ENCODE measurements at places on chromosomes 3 and 15. TPM values are rescaled to one million over a fixed set of nuclear protein-coding genes. Genes with fewer than 3 reads are reported as not detected.
A peak's percentile ranks its signal among the peaks of the same experiment; 100 is the strongest.

The TCF12 gene
- 54.9 TPM for total RNA-seq

The SGO1 gene
- 0.20 TPM for total RNA-seq

The C3orf18 gene
- 43.0 TPM for total RNA-seq

The SLC28A1 gene
- total RNA-seq = not detected

The AHSG gene
- total RNA-seq = 0.20 TPM

The GOLGA6L4 gene
- total RNA-seq = 1.3 TPM

The ALPK3 gene
- 95.2 TPM for total RNA-seq

The CFAP91 gene
- total RNA-seq = 1.0 TPM

The MYH15 gene
- total RNA-seq = 0.22 TPM

The ALG1L2 gene
- not detected for total RNA-seq

The ATP2B2 gene
- 0.14 TPM for total RNA-seq

The TBL1XR1 gene
- total RNA-seq = 141 TPM

DNA sequence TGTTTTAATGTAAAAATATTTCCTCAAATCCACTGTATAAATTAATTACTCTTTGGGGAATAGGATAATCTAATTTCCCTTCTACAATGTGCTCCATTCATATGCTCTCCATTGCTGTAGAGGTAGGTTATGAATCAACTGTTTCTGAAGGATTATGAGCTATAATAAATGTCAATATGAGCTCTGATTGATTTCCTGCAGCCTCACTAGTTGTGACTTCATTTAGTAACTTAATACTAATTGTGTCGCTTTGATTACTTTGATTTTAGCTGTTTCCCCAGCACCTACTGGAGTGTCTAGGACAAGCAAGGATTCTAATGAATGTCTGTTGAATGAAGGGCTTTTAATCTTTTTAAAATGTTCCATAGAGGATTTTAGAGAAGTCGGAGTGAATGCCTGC lies 236.8 kb upstream of the NR2E3 start:
- DNase-seq = no peak

- DNase-seq = no peak
These were observed 106.5 kb downstream of the P3H2 start for GRCh38 chr3:190013943-190014924.

GRCh38 chr3:61417352-61417751 lies 144.0 kb upstream of the PTPRG start:
- no peak for DNase-seq

DNA sequence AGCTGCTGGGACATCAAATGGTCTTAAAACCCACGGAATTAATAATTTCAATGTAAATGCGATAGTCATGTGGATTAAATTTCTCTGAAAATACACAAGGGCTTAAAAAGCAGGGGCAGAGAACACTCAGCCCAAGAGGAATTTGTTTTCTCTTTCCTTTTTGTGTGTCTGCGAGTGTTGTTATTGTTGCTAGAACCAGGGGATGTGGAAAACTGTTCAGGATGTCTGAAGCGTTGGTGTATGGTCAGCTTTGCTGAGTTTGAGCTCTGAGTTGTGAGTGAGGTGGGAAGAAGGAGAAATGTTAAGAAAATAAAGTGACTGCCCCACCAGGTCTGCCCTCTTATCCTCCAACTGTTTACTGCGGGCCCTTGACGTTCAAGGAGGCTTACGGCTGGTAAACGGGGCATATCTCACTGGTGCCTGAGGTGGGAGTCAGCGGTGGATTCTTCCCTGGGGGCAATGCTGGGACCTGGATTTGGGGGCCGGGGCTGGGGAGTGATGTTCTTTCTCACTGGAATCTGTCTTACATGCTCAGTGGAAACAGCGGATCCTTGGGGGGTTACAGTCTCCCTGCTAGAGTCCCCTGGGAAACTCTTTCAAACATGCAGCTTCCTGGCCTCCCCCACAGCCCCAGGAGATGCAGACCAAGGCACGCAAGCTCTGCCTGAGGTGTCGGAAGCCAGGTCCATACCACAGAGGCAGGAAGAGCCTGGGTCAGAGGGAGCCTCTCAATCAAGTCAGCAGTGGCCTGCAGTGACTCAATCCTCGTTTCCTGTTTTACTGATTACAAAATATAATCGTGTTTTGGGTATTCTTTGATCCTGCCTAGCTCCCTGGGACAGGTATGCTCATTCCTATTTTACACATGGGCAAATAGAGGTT lies 41.8 kb downstream of the ITGA11 start:
- DNase-seq = no peak

DNA sequence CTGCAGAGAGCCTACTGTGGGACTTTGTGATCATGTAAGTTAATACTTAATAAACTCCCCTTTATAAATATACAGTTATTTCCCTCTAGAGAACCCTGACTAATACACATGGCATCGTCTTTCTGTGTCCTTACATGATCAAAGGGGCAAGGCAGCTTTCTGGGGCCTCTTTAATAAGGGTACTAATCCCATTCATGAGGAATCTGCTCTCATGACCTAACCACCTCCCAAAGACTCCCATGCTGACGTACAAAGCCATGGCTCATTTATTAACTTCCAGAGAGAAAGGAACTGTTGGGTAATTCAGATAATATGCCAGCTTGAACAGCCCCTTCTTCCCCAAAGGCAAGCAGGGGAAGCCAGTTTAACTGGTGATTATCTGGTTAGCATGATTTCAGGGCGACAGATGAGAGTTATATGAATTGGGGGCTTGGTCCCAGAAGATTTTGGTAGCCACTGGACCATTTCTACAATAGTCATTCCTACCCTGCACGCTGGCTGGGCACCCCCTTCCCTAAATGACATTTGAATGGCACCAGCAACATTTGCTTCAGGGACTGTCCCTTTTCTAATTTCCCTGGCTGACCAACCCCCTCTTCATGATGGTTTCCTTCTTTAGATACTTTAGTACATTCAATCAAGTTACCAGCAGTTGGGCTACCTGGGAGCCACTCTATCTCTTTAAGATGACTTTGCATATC lies 83.6 kb upstream of the C3orf80 start:
- no peak for DNase-seq

DNA sequence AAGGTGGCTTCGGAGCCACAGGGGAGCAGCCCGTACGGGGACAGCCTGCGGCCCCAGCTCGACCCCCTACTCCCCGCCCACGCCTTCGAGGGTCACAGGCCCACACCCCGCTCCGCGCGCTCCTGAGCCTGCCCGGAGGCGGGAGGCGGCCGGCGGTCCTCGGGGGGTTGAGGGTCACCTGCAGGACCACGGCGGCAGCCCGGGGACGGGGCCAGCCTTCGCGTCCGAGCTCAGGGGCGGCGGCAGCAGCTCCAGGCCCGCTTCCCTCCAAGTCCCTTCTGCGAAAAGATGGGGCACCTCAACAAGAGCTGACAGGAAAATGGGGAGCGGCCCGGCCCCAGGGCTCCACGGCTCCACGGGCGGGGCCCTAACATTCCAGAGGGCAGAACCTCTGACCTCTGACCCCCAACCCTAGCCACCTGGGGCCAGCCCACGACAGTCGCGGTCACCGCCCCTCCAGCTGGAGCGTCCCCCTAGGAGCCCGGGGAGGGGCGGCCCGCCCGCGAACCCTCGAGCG lies 428 bp downstream of the LYSMD4 start:
- peak; percentile 81 for DNase-seq

DNA sequence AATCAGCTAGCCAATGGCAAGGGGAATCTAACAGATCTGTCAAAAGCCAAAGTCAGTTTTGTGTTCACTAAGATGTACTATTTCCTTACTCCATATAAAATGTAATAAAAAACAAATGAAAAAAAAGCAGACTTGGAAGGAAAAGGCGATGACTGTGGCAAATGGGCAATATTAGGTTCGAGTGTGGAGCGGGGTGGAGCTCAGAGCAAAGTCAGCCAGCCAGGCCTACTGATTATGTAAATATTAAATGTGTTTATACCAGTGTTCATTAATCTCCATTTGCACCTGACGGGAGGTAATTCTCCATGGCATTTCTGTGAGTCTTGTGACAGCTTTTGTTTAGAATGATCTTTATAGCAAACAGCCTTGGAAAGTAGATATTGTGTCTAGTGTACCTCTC lies 96.2 kb upstream of the KCNMB2 start:
- no peak for DNase-seq

- peak; percentile 80 for DNase-seq
These were observed 11.0 kb downstream of the ETV5 start for GRCh38 chr3:186097663-186098451.

DNA sequence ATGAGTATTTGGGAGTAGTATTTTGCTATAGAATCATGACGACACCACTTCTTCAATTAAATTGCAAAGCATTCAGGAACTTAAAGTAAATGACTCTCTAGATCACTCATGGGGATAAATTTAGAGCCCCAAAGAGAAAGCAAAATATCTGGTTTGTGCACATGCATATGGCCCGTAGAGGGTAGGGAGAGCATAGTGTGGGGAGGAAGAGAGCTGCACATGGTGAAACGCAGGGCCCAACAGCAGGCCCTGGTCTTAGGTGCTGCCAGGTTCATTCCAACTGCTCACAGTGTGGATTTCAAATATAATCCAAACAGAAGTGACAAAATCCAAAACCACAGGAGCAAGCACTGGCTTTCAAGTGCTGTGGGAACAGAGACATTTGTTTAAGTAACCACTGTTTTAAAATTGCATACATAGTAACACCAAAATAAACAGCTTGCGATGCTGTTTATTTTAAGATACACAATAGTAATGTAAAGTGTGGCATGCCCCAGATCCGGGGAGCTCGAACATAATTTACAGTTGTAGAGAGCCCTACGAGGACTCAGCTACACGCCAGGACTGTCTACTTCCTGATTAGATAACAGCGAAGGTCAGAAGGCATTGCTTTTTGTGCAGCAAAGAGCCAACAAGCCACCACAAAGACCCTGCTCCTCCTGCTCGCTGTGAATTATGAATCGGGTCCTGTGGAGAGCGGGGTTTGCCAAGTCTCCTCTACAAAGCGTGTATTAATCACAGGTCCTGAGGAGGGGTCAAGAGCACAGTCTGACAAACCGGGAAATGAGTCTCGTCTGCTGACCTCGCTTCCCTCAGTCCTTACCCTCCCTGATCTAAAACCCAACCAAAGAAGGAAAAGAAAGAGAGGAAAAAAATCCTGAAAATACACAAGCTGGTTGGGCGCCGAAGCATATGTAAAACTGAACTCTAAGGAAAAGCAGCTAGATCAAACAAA lies 80.6 kb downstream of the MEIS2 start:
- no peak for DNase-seq

DNA sequence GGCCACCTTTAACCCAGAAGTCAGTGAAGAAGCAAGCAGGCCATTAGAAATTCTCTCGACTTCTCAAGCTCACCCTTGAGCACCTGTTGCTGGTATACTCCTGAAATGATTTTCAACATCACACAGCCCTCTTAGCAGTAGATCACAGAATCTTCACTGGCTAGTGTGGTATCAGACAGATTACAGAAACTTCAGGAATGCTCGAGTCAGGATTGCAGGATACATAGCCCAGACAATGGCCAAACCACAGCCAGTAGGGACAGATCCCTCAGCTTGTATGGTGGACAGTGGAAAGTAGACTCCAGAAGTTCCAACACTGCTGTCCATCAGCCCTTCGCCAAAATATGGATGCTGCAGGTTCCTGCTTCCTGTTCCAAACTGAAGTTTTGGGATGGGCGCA lies 4.5 kb upstream of the KLHL40 start:
- DNase-seq = no peak

GRCh38 chr3:152613851-152614250 lies 221.1 kb upstream of the P2RY1 start:
- DNase-seq = no peak

- no peak for DNase-seq
These were observed 158.2 kb upstream of the ANKRD28 start for GRCh38 chr3:15955968-15956367.

DNA sequence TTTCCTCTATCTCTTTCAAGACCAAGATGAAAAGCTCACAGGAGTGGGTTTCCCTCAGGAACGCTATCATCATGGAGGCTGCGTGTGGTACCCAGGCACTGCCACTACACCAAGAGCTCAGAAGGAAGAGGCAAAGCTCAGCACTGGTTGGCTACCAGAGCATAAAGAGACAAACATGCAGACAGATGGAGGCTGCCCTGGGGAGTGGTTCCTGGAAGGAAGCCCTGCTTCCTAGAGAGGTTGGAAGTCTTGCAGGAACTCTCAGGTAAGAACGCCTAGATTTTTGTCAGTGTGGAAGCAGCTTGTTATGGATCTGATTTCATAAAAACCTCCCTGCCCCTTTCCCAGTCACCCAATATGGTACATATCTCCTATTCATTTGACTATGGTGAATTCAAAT lies 49.9 kb upstream of the ADCY5 start:
- no peak for DNase-seq

DNA sequence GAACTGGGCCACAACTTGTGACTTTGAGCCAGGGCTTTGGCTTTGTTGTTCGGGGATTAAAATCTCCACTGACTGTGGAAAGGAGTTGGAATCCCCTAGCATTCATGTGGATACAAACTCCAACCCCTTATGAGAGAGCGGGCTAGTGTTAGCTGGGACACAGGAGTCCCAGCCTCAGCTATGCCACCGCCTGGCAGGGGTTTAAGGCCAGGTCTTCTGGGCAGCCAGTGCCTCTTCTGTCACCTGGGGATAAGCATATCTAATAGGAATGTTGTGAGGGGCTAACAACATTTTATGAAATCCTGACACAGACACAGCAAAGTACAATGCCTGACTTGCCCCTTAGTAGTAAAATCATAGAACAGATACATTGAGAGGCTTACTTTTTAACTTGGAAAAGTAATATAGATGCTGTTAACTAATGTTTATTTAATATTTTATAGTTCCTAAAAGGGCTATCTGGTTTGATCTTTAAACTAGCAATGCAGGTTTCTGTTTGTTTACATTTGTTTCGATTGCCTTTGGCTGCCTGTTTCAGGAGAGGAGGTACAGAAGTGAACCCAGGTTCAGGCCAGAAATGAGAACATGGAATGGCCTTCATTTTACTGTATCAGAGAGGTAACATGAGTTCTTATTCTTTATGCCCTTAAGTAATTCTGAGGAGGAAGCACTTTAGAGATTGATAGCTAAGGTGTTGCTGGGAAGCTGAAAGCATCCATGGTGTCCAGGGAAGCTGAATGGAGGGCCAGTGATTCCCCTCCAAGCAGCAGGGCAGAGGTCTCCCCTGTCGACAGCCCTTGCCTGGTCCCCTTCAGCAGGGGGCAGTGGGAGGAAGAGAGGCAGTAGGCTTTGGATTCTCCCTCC lies 8.7 kb downstream of the GPR160 start:
- no peak for DNase-seq

- DNase-seq = peak; percentile 41
These were observed 4.5 kb upstream of the USP19 start for GRCh38 chr3:49124991-49125670.

- no peak for DNase-seq
These were observed 14.4 kb upstream of the SLC30A4 start for GRCh38 chr15:45536934-45537333.

DNA sequence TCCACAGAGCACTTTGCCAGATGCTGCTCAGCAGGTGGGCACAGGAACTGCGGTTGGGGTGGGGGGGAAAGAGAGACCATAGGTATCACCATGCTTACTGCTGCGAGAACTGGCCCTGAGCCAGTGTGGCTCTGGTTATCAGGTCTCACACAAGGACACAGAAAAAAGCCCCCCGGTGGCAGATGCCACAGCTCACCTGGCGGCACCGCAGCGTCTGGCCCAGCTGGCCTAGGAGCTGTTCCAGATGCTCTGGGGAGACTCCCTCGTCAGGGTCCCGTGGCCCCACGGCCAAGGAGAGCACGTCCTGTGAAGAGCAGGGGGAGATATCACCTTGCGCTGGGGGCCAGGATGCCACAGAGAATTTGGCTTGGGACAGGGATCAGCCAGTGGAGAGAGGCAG lies 10.8 kb downstream of the CDAN1 start:
- DNase-seq = no peak

Measured in right cardiac atrium (tissue), 5 donors.